ENCODE measurements at places on chromosomes 5 and 9.
A peak's percentile ranks its signal among the peaks of the same experiment; 100 is the strongest.

DNA sequence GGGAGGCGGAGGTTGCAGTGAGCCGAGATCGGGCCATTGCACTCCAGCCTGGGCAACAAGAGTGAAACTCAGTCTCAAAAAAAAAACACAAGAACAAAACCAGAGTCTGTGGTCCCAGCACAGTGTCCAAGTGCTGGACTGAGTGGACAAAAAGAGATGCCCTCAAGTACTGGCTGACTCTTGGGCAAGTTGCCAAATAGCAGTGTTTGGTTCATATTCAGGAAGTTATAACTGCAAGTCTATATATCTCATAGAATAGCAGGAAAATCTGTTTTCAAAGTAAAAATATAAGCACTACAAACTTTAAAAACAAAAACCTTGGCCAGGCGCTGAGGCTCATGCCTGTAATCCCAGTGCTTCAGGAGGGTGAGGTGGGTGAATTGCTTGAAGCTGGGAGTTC, 7.3 kb downstream of the HABP4 start:
- no peak for DNase-seq

DNA sequence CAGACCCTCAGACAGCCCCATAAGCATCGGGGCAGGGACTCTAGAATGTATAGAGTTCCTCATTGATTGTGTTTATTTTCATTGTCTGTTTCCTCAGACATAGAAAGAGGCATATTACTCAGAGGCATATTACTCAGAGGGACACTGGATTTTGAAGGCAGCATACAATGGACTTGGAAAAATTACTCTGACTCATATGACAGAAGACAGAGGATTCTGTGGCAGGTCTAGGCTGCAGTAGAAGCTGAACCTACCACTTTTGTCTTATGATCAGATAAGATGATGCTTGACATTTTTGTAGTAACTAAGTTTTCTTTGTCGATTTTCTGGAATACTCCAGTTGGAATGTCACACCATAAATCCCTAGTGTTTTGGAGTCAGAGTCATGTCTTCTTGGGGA, 105.2 kb downstream of the ST8SIA4 start:
- no peak for DNase-seq

DNA sequence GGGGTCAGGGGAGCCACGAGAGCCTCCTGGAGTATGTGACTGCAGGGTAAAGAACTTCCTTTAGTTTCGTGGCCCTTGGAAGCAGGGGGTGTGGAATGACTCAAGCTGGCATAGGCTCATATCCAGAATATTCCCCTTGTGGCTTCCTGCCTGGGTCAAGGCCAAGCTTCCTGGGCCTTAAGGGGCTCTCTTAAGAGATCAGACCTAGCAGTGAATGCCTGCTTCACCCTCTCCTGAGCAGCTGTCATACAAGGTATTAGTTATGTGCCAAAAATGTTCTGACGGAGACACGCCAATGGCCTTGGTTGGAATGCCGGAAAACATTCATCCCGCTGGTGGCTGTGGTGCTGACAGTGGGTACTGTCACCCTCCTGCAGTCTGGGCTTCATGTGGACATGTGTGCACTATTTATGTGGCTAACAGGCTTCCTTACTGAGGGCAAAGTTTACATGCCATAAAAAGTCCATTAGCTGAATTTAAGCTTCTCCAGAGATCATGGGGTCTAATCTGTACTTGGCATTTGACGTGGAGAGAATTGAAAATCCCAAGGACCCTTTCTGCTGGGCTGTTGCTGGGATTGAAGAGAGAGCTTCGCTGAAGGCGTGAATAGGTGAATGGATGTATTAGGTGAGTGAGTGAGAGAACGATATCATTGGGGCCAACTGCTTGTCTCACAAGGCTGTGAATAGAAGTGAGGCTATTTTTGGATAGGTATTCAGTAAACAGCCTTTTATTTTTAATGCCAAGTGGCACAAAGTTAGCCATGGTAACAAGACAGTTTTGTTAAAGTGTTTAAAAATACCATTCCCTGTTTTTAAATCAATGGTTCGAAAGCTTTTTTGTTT, 156.8 kb downstream of the MACROH2A1 start:
- DNase-seq: no peak

DNA sequence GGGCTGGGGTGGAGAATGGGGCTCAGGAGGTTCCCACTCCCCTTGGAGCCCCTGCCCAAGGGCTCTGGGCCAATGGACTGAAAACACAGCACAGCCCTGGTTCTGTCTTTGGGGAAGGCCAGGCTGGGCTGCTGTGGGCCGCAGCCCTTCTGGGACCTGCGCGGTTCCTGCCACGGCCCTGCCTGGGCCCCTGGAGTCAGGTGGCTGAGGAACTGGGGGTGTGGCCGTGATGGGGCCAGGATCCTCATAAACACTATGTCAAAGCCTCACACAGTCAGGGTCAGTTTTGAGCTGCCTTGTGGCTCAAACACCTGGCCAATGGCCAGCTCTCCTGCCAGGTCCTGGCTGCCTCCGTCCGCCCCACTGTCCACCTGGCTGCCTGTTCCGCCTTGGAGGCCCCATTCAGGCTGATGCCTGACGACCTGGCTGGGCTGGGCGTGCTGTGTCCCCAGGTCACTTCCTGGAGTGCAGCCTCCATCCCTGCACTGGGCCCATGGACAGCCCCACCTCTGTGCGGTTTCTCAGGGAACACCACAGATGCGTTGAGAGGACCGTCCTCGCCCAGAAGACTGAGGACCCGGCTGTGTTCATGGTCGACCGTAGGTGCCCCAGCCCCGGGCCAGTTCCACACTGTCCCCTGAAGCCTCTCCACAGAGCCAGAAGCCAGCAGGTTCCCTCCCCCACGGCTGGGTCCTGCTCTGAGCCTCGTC, 27.5 kb downstream of the PAEP start:
- DNase-seq: no peak

- peak; percentile 33 for DNase-seq
Measured at GRCh38 chr5:132385326-132386105, 16.0 kb downstream of the SLC22A5 start.

DNA sequence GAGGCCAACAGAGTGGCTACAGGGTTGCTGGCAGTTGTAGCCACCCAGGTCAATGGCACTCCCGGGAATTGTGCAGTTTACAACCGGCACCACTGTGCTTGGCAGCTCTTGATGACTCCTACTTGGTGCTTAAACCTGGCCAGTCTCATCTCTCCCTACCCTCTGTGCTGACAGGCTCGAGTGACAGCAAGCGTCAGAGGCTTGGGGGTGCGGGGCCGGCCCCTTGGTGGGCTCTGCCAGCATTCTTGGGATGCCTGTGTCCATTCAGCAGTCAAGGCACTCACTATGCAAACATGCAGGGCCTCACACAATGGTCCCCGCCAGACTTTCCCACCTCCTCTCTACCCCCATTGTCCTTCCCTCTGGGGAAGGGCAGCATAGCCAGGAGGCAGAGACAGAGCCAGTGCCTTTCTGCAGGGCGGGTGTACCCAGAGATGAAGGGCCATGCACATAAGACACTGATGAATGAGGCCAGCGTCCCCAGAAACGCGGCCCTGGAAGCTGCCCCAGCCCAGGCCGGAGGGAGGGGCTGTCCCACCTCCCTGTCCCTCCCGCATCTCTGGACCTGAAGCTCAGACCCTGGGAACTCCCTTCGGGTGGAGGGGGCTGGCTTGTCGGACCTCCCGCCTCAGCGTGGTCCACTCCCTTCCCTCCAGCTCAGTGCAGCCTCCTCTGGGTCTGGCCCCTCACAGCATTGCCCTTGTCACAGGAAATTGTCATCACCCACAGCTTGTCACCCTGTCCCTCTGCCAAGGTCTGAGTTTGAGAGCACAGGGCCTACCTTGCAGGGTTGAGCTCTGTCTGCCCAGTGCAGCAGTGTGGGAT, 26.4 kb upstream of the NOTCH1 start:
- no peak for DNase-seq

DNA sequence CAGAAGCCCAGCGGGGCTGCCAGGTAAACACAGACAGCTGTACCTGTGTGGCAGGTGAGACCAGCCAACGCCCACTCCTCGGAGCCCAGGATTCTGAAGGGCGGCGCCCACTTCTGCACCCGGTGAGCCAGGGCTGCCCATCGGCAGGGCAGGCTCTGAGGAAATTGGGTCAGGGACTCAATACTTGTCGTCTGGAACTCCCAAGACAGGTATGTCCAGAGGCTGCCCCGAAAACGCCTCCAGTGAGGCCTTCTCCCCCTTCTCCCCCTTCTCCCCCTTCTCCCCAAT, 19.8 kb downstream of the GLT6D1 start:
- DNase-seq: no peak

GRCh38 chr5:66757834-66758371, 161.7 kb downstream of the MAST4 start:
- no peak for DNase-seq

GRCh38 chr5:144487207-144487606, 316.5 kb downstream of the KCTD16 start:
- DNase-seq: no peak

DNA sequence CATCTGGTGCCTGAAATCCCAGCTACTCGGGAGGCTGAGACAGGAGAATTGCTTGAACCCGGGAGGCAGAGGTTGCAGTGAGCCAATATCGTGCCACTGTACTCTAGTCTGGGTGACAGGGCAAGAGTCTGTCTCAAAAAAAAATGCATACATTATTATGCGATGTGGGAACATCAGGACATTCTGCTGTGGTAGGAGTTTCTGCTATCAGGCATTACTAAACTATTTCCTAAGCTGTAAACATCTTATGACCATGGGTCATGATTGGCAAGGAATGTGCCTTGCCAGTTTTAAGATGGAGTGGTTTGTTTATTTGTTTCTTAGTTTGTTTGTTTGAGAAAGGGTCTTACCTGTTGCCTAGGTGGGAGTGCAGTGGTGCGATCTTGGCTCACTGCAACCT, 45.1 kb upstream of the FAM120A start:
- no peak for DNase-seq

DNA sequence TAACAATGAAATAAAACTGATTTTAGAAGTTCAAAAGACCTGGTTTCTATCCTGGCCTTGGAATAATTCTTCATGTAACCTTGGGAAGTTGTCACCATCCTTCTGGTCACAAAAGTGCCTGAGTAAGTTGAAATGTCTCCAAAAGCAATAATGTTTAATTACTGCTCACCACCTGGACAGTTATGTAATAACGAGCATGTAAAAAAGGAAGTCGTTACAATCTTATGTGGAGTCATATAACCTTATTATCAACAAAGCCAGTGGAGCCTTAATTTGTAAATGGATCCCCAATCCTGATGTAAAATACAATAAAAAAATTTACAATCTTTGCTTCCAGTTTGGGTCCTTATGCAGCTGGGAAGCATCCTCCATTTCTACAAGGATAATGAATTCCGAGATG, 64.2 kb upstream of the GPR151 start:
- DNase-seq: no peak

DNA sequence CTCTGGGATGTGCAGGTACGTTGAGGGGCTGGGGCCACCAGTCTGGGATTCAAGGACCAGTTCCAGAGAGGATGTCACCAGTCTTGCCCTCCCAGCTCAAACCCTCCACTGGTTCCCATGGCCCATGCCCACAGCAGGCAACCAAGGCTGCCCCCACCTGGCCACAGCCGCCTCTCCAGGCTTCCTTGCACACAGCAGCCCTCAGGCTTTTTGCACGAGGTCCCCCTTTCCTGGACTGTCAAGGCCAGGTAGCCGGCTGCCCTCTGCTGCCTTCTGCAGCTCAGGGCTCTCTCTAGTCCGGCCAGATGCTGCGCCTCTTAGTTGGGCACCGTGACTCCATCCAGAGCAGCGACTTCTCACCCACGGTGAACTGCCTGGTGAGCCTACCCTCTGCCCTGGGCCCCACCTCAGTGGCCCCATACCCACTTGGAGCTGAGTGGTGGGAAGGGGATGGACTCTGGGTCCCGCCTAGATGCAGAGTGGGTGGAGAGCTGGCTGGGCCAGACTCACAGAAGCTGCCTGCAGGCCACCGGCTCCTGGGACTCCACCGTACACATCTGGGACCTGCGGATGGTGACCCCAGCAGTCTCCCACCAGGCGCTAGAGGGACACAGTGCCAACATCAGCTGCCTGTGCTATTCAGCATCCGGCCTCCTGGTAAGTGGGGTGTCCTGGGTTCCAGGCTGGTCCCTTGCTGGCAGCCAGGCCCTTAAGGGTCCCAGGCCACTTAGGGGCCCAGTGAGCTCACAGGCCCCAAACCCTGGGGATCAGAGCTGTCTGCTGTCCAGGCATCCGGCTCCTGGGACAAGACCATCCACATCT, 2.9 kb downstream of the WDR38 start:
- no peak for DNase-seq

GRCh38 chr5:150263801-150264621, 25.6 kb downstream of the CAMK2A start:
- no peak for DNase-seq

DNA sequence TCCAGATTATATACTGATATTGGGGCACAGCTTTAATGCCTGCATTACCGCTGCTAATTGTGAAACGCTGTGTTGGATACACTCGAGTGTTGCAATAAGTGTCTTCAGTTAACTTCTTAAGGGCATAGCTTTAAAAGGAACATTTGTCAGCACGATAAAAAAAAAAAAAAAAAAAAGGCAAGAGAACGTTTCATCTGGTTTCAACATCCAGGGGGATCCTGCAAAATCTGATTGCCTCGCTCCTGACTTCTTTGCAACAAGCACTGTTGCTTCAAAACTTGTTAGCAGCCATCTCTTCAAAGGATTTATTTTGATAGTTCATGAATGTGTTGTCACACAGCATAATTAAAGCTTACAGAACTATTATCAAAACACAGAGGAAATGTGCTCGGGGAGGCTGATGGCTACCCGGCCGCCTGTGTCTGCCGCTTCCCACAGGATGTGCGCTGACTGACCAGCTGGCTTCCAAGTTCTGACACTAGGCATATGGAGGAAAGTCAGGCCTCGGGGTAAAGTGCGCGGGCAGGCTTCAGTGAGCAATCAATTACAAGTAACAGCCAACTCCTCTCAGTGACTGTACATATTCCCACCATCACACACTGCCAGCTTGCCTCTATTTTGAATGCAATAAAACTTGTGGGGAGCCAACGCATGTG, 77.7 kb downstream of the EBF1 start:
- peak; percentile 40 for DNase-seq

GRCh38 chr5:66222455-66222854, 78.4 kb downstream of the SREK1 start:
- no peak for DNase-seq

GRCh38 chr5:151509231-151509630, 61.8 kb downstream of the SLC36A1 start:
- no peak for DNase-seq

- DNase-seq: no peak
Measured at GRCh38 chr5:158737536-158738027, 362.1 kb downstream of the EBF1 start.

DNA sequence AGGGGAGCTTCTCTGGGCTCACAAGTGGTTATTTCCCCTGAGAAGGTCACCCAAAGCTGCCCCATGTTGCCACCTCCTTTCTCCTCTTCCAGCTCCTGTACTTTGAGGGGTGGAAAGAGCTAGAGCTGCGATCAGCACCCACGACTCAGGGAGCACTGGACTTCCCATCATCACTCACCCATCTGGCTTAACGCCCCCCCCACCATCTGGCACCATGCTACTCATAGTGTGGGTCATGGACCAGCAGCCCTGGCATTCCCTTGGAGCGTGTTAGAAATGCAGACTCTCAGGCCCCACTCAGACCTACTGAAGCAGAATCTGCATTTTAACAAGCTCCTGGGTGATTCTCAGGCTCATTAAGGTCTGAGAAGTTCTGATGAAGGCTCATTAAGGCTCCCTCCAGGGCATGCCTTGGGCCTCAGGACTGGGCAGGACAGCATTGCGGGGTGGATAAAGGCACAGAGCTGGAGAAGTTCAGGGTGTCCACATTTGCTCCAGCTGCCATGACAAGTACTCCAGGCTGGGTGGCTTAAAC, 67.3 kb downstream of the GALNT12 start:
- no peak for DNase-seq

GRCh38 chr9:128923493-128923883, 2.7 kb downstream of the PHYHD1 start:
- no peak for DNase-seq

GRCh38 chr9:123528501-123528900, 172.5 kb downstream of the CRB2 start:
- DNase-seq: no peak

Measured in HEK293T (cell line).